ENCODE measurements at places on chromosomes 12 and 14.

- no peak for DNase-seq
These were observed 72.3 kb downstream of the SRGAP1 start for GRCh38 chr12:63916561-63917476.

- DNase-seq: no peak
These were observed 95.2 kb downstream of the PLEKHA5 start for GRCh38 chr12:19224746-19225145.

DNA sequence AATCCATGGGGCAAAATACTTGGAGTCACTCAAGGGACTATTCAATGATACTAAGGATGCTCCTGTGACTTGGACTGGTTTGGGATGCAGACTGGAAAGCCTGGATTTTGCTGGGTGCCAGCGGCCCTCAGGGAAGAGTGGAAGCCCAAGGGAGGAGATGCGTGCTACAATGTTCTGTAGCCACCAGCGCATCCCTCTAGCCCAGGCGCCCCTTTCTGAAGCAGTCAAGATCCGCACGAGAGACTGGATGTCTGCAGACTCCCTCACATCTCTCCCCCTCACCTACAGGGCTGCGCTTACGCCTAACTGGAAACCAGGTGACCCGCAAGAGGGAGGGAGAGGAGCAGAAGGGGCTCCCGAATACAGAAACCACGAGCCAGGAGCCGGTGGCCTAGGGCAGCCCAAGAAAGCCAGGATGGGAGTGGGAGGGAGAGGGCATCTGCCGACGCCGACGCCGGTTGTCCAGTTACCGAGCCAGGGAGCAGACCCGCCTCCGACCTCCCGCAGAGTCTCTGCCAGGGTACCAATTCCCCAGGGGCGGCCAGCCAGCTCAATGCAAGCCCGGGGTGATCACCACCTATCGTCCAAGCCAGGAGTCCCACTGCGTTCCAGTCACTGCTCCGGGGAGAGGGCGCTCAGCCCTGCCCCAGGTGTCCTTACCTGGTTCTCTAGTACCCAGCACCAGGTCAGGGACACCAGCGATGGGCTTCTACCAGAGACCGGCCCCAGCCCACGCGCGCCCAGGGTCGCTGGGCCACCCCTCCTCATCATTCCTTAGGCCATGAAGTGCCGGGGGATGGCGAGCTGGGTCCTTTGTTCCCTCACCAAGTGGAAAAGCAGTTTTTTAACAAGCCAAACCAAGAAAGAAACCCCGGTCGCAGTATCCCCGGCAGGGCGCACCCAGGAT lies 1.2 kb downstream of the NTN4 start:
- no peak for DNase-seq

DNA sequence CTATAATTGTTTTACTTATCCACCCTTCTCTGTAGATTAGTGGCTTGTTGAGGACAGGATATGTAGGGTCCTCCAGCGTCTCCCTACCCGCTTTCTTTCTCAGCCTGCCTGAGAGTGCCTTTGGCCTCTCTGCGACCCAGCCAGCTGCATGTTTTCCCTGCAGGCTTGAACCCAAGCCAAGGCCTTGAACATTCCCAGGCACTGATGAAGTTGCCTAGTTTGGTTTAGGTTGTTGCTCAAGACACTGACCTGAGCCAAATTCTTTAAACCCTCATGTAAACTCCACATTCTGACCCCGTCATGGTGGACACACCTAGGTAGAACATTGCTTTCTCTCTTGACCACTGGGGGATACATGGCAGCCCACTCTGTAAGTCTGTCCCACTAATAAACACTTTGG lies 33.4 kb upstream of the TXNRD1 start:
- no peak for DNase-seq

DNA sequence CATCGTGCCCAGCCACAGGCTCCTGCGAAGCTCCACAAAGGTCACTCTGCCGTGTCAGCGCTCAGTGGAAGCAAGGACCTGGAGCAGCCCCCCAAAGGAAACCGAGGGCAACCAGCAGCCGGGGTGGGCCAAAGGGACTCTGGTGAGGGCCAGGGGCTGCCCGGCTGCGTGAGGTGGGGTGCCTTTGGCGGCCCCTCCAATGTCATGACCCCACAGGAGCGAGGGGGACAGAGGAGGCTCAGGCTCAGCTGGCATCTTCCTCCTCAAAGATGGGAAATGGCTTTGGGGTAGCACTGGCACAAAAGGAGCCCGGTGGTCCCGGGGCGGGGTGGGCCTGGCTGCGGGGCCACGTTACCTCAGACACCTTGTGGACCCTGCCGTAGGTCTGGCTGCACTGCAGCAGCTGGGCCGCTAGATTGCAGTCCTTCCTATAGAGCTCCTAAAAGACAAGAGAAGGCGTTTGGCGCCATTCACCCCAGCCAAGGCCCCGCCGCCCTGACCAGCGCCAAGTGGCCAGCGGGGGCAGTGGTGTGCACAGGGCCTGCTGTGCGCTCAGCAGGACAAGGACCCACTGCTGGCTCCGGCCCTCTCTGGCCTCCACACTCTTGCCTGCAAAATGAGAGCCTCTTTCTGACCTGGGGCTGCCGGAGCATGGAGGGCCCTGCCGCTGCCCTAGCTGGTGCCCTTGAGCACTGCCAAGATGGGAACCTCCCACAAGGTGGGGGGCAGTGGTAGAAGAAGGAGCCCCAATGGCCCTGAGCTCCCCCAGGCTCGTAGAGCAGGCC lies 46.9 kb downstream of the BEGAIN start:
- no peak for DNase-seq

DNA sequence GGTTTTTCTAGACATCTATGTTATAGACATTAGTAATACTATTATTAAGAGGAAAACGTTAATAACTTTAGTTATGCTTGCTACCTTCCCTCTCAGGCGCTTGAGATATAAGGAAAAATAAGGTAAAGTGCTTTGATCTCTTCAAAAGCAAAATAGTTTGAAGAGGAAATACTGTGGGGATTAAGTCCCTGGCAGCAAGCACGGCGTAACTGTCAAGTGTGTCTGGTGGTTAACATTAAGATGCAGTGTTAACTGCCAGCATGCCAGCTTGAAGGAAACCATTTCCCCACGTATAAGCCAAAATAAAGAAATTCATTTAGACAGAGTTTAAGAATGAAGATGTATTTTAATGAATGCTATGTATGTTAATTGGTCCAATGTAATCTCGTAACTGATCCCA lies 31.8 kb downstream of the PELI2 start:
- DNase-seq: no peak

- DNase-seq: no peak
These were observed 2.6 kb downstream of the POMT2 start for GRCh38 chr14:77318006-77318553.

GRCh38 chr12:44433659-44434058 lies 442.5 kb downstream of the NELL2 start:
- no peak for DNase-seq

DNA sequence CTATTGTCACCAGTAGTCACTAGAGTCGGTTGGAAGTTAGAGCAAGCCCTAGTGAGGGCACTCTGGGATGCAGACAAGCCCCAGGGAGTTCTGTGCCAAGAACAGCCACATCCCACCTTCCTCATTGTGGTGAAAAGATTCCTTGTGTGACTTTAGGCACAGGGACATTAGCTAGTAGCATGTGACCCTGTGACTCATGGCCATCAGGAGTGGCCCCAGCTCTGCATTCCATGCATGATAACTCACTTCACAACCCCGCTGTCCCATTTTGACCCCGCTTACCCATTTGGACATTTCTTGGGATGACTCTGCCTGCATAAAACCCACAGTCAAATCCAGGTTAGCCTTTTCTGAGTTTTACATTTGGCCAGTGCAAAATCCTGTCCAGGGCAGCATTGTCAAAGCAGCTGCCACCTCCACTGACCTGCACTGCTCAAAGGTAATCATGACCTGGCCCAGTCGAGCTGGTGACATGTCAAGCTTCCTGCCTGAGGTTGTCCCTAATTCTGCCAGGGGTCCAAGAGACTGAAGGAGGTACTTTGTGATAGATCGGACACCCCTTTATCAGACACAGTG lies 430.5 kb downstream of the DPF3 start:
- no peak for DNase-seq

GRCh38 chr14:89244720-89245119 lies 172.3 kb downstream of the FOXN3 start:
- DNase-seq: no peak

- no peak for DNase-seq
These were observed 30.1 kb upstream of the TSPAN11 start for GRCh38 chr12:30896461-30896860.

DNA sequence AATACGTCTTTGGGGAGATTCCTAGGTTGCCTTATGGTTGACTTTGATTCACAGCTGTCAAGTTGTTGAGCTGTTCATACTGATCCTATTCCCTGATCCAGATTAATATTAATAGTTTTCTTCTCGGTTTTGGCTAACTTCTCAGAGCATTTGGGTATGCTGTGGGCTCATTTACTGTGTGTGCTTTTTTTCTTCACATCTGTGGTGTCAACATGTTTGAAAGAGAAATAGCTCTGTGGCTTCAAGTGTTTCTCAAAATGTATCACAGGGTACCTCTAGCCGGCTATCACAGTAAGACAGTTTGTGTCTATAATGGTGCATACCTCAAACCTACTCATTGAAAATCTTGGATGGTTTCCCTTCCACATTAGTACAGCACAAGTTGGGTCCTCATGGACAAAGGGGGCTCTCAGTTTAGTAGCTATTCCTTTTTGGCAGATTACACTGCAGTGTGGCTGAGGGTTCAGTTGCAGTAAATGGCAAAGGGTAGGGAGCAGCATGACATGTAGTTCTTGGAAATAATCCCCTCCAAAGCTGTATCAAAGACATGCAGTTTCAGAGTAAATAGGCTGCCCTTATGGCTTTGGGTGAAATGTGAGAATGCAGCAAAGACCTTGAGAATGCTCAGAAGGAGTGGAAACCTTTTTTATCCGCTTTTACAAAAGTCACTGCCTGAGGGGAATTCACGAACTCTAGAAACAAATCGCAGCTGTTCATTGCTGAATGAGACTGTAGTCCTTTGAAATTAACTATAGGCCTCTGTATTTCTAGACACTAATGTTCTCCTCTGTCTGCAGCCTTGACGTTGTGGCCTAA lies 102.4 kb upstream of the ATF1 start:
- no peak for DNase-seq

DNA sequence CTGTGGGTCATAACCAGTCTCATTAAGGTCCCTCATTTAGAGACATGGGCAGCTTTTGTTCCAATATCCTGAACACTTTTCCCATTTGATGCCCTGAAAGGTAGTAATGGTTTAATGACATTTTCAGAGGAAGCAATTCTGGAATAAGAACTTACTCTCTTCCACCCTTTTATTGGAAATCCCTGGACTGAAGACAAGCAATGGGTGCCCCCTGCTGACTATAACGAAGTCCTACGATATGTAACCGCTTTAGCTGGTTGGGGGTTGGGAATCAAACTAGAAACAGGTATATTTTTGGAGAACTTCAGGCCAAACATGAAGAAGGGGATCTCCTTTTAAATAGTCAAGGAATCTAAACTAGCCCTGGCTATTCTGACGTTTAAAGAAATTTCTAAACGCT lies 20.5 kb downstream of the SARNP start:
- no peak for DNase-seq

DNA sequence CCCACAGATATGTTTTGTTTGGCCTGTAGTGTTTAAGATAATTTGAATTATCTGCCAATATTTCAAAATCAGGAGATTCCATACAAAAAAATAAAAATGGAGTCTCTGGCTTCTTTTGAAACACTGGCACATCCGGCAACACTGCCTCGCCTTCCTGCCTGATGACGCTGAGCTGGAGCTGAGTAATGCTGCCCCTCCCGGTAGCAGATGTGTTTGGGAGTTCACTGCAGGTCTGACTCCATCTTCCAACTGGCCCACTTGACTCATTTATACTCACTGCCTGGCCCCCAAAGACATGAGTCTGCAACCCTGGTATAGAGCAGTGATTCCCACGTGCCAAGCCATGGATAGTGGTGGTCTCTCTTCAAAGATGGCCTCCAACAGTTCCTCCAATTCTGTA lies 7.4 kb downstream of the CIT start:
- no peak for DNase-seq

DNA sequence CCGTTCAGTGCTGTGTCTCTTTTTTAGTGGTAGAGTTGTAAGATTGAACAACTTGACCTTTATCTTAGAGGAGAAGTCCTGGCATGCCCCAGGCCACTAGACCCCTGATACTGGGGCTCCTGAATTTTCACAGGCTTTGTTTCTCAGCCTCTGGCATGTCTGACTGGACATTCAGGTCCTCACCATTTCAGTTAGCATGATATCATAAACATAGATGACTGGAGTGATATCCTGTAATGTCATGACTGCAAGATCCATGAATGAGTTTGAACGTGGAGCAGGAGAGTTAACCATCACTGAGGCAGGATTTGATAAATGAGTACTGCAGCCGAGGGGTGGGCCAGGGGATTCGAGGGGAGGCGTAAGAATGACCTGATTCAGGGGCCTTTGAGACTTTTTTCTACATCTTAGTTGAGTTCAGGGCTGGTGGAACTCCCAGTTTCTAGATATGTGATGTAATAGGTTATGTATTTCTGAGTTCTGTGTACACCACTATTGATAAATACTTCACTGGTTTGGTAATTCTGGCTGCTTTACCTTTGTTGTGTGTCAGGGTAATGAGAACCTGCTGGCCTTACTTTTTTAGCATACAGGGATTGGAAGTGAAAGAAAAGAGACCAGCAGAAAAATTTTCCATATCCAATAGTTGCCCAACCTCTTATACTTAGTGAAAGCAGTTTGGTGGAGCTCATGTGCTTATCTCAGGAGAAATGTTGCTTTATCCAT lies 217.0 kb downstream of the SYNE2 start:
- no peak for DNase-seq

DNA sequence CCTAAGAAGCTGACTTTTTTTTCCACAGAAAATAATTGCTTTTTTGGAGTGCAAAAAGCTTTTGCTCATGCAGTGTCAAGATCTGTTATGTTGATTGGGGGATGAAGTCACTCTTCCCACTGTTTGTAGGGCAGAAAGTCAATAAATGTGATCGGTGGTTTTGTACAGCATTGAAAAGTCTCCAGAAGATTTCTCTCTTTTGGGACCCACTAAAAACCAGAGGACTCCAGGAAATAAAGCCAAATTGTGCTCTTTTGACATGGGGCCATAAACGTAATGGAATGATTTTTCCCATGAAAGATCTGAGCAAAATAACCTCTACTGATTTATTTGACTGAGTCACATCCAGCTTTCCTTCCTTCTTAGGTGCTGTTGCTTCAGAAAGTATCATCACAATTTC lies 122.5 kb downstream of the SNAPC1 start:
- DNase-seq: no peak

GRCh38 chr12:508795-509194 lies 49.1 kb downstream of the B4GALNT3 start:
- no peak for DNase-seq
